ENCODE measurements at places on chromosomes 2 and 18.

DNA sequence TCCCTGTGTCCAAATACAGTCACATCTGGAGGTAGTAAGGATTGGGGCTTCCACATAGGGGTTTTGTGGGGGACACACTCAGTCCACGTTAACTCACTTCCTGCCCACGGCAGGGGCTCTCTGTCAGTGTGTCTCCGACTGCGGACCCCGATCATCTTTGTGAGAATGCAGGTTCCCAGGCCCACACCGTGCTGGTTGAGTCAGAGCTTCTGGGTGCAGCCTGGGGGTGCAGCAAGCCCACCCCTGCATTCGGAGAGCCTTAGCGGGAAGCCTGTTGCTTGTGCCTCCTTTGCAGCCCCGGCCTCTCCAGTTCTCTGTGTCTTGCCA, 28.0 kb downstream of the HPCAL1 start:
- no peak for DNase-seq

GRCh38 chr2:198905881-198906612, 551.7 kb downstream of the SATB2 start:
- no peak for DNase-seq

GRCh38 chr2:134097740-134098139, 156.1 kb upstream of the MGAT5 start:
- DNase-seq = no peak

GRCh38 chr2:127084611-127085316, 22.2 kb downstream of the BIN1 start:
- DNase-seq = no peak

DNA sequence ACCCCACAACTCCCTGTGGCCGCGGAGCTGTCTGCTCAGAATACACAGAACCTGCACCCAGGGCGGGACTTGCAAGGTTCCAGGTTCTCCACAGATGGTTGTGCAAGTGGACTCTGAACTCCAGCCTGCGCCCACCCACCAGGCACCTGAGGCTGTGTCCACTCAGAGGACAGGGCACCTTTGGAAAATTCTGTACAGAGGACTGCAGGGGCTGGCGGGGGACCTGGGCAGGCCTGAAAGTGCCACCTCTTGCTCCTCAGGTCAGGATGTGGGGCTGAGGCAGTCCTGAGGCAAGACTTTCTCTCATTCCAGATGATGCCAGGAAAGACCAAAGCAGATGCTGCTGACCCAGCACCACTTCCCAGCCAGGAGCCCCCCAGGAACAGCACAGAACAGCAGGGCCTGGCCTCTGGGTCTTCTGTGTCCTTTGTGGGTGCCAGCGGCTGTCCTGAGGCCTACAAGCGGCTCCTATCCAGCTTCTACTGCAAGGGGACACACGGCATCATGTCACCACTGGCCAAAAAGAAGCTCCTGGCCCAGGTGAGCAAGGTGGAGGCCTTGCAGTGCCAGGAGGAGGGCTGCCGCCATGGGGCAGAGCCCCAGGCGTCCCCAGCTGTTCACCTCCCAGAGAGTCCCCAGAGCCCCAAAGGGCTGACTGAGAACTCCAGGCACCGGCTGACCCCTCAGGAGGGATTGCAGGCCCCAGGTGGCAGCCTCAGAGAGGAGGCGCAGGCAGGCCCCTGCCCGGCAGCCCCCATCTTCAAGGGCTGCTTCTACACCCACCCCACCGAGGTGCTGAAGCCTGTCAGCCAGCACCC, 14.4 kb downstream of the ARID5A start:
- no peak for DNase-seq

- no peak for DNase-seq
Measured at GRCh38 chr18:78971511-78972245, 7.9 kb upstream of the SALL3 start.

DNA sequence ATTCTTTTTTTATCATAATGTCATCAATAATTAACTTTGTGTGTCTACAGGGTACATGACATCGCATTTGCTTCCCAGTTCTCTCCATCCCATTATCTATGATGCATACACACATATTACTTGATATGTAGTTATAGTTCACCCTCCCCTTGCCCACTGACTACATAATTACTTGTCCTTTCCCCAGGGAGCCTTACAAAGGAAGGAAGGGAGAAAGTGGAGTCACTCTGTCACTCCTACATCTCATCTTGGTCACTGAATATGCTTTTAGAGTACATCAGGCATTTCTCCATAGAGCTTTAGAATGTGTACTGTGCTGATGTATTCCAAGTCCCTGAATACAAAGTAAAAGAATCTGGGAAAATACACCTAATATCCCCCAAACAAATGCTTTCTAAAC, 6.0 kb upstream of the DTNA start:
- no peak for DNase-seq

DNA sequence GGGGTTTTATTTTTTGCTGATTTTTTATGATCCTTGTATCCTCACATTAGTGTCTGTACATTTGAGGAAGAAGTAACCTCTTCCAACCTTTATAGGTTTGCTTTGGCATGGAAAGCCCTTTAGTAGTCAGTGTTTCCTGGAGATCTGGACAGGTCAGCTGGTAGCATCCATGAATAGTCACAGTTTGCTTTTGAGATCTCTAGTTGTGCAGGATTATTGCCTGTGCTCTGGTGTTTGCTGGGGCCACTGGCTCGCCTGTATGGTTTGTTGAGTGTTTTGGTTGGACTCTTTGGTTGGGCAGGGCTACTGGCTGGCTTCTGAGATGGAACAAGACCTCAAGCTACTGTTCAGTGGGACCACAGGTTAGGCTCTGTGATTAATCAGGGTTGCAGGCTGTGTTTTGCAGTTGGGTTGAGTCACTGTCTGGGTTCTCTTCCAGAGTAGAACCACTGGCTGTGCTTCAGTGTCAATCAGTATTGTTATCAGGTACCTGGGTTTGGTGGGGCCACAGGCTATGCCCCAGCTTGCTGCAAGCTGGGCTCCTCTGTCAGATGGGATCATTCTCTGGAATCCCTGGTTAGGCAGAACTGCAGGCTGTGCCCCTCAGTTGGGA, 20.0 kb downstream of the SP140L start:
- no peak for DNase-seq

- no peak for DNase-seq
Measured at GRCh38 chr18:46832849-46833248, 76.0 kb upstream of the ST8SIA5 start.

GRCh38 chr18:3347286-3347803, 85.4 kb downstream of the MYL12B start:
- no peak for DNase-seq

GRCh38 chr2:216548901-216549331, 50.3 kb downstream of the RPL37A start:
- no peak for DNase-seq

GRCh38 chr2:80377071-80377470, 72.5 kb upstream of the LRRTM1 start:
- DNase-seq = no peak

DNA sequence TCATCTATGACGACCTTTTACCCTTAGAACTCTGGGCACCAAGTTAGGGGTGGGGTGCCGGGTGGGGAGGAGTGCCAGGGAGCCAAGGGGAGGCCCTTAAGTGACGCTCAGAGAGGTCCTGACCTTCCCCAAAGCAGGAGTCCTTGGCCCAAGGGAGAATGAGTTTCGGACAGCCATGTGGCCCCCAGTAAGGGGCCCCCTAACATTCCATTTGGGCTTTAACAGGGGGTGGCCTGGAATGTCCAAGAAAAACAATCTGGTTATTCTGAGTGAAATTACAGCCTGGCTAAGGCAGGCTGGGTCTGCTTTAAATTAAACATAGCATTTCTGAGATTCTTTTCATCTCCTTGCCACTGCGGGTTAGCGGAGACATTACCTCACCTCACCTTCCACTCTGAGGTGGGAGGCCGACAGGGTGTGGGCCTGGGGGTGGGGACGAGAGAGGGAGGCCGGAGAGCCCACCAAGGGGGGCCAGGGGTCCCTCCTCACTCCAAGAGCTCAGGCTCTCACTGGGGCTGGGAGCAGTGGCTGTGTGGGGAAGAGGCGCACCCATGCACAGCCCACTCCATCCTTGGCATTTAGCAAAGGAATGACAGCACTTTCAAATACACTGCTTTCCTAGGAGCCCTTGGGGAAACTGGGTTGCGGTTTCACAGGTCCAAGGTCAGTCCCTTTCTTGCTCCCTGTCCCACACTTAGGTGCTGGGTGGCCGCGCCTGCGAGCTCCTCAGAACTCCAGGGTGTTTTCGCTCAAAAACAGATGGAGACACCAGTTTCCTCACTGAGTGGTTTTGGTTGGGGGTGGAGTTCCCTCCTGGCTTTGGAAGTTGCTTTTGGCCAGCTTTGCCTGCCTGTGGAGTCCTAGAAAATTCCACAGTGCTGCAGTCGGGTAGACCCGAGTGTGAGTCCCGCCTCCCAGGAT, 107.4 kb downstream of the POLR1A start:
- no peak for DNase-seq

DNA sequence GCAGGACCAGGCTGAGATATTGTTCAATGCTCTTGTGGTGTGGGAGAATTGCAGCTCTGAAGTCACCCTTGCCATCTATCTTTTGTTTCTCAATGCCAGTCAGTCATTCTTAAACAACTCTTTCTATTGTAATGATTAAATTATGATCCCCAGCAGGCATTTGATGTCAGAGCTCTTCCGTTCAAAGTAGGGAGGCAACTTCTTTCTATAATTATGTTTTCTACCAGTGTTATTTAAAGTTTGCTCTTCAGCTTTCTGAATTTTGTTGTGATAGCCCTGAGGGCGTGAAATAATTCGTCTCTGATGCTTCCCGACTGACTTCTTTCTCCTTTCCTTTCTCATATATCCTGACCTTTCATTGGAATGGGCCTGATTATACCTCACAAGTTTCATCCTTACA, 161.4 kb upstream of the KLHL14 start:
- DNase-seq = no peak

DNA sequence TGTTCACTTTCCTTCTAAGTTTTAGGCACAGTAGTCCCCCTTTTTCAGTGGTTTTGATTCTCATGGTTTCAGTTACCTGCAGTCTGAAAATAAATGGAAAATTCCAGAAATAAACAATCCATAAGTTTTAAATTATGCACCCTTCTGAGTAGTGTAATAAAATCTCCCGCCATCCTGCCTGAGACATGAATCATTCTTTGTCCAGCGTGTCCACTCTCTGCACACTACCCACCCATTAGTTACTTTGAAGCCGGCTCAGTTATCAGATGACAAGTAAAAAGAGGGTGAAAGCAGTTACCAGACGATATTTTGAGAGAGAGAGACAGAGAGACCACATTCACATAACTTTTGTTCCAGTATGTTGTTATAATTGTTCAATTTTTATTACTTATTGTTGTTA, 400.5 kb downstream of the TMX3 start:
- DNase-seq = no peak

DNA sequence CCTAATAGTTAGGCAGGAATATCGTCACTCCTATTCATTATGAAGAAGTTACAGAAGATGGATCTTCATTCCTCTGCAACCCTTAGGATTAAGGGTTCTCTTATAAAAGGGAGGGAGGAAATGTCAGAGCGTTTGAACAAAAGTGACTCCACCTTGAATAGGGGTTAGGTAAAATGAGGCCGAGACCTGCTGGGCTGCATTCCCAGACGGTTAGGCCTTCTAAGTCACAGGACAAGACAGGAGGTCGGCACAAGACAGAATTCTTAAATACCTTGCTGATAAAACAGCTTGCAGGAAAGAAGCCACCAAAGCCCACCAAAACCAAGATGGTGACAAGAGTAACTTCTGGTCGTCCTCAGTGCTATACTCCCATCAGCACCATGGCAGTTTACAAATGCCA, 147.6 kb downstream of the CDCA7 start:
- no peak for DNase-seq

- DNase-seq = no peak
Measured at GRCh38 chr18:49814147-49814499, 790 bp upstream of the ACAA2 start.

- no peak for DNase-seq
Measured at GRCh38 chr2:44686561-44686960, 254.9 kb upstream of the SIX3 start.

- DNase-seq = no peak
Measured at GRCh38 chr2:144042751-144043150, 477.2 kb downstream of the ZEB2 start.

GRCh38 chr2:120247851-120248250, 4.8 kb upstream of the RALB start:
- no peak for DNase-seq

DNA sequence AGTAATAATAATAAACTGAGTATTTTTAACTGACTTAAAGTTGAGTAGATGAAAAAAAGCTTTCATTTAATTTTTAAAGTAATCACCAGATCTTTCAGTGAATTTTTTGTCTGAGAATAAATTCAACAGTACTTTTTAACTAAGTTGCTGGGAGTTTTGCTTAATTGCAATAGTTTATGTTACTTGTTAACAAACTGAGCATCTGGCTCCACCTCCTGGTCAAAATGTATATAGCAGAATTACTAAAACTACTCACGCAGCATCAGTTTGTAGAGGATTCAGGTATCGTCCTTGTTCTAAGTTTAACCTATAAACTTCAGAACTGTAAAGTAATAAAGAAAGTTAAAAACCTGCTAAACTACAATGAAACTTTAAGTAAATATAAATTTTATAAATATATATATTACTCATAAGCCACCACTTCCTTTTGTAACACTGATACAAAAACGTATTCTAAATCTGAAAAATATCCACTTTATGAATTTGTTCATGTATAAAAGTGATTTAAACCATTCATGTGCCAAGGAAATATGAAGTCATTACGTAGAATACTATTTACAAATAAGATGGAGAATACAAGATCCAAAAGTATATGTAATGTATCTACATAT, 21.3 kb downstream of the NOL10 start:
- no peak for DNase-seq

- no peak for DNase-seq
Measured at GRCh38 chr2:174546519-174547506, 50.8 kb downstream of the WIPF1 start.

GRCh38 chr2:163474889-163475288, 260.9 kb downstream of the FIGN start:
- DNase-seq = no peak

DNA sequence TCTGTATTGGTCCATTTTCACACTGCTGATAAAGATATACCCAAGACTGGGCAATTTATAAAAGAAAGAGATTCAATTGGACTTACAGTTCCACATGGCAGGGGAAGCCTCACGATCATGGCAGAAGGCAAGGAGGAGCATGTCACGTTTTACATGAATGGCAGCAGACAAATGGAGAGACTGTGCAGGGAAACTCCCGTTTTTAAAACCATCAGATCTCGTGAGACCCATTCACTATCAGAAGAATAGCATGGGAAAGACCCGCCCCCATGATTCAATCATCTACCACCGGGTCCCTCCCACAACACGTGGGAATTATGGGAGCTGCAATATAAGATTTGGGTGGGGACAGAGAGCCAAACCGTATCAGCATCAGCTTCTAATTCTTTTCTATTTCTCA, 217.0 kb downstream of the ANAPC1 start:
- no peak for DNase-seq

- no peak for DNase-seq
Measured at GRCh38 chr18:53843113-53843760, 381.2 kb downstream of the MBD2 start.

DNA sequence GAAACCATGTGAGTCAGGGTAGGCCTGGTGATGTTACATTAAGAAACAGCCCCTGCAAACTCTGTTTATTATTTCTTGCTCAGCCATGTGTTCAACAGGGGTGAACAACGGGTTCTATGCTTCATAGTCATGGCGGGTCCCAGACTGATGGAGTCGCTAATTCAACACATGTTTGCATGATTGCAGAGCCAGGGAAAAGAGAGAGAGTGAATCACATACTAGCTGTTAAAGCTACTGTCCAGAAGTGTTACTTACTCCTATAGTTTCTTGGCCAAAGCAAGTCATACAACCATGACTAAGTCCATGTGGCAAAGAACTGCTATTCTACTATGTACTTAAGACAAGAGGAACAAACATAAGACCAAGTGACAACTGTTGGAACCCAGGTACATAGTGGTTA, 241.2 kb upstream of the SKOR2 start:
- DNase-seq = no peak
